CD4-positive, alpha-beta T cell treated with Interleukin-15 for 1 hour (primary cell): ENCODE measurements at places on chromosomes 7 and 10.

DNA sequence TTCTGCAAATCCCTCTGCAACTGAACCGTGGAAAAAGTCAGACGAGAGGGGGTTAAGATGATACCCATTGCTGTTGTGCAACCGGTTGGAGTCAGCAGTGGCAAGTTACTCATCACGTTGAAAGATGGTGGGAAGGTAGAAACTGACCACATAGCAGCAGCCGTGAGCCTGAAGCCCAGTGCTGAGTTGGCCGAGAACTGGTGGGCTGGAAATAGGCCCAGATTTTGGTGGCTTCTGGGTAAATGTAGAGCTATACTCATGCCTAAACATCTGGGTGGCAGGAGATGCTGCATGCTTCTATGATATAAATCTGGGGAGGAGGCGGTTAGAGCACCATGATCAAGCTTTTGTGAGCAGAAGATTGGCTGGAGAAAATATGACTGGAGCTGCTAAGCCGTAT lies 78.6 kb downstream of the ARL5B start:
- DNase-seq: no peak

DNA sequence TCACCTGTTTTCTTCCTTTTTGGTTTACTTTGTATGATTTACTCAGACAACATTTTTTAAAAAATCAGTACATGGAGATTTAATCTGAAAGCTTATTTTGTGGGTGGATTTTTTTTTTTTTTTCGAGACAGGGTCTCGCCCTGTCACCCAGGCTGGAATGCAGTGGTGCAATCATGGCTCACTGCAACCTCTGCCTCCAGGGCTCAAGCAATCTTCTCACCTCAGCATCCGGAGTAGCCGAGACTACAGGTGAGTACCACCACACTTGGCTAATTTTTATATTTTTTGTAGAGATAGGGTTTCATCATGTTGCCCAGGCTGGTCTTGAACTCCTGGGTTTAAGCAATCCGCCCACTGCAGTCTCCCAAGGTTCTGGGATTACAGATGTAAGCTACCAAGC lies 2.5 kb downstream of the GSTO1 start:
- no peak for DNase-seq

DNA sequence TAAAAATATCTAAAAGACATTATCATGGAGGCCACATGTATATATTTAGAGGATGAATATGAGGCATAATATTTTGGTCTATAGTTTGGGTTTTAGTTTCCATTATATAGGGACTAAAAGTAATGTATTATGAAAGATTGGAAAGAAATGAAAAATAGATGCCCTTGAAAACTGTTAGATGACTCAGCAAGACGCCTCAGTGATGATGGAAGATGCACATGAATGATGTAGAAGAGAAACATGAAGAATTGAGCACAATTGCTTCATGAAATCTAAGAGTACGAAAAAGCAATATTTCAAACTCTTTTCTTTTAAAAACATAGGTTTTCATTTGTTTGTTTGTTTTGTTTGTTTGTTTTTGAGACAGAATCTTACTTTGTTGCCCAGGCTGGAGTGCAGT lies 89.8 kb downstream of the ARL4A start:
- no peak for DNase-seq

GRCh38 chr10:5525561-5526341 lies 990 bp downstream of the CALML3 start:
- DNase-seq: no peak

DNA sequence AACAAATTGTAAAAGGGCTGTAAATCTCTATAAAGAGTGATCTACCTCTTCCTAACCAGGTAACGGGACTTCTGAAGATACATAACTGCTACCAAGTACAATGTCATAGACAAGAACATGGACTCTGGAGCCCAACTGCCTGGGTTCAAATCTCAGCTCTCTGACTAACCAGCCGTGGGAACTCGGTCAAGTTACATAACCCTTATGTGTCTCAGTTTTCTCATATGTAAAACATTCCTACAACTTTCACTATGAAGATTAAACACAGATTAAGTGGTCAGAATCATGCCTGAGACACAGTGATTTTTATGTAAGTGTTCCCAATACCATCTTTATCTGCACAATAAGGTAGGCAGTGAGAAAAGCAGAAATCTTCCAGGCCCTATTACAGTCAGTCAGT lies 52.6 kb downstream of the ITGB1 start:
- DNase-seq: no peak

DNA sequence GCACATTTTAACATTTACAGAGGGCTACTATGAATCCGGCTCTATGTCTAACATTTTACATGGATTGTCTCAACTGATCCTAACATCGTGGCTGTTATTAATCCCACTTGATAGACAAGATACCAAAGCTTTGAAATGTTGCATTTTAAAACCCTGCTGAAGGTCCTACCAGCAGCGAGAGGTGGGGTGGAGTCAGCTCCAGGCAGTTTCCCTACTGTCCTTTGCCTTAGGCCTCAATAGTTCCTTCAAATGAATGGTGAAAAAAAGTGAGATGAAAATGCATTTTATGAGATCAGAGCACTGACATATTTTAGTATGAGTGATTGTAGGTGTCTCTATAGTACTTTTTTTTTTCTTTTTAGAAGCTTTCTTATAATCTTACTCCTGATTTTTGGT lies 26.6 kb downstream of the BAIAP2L1 start:
- no peak for DNase-seq

GRCh38 chr10:1061930-1062774 lies 6.0 kb downstream of the WDR37 start:
- DNase-seq: no peak

DNA sequence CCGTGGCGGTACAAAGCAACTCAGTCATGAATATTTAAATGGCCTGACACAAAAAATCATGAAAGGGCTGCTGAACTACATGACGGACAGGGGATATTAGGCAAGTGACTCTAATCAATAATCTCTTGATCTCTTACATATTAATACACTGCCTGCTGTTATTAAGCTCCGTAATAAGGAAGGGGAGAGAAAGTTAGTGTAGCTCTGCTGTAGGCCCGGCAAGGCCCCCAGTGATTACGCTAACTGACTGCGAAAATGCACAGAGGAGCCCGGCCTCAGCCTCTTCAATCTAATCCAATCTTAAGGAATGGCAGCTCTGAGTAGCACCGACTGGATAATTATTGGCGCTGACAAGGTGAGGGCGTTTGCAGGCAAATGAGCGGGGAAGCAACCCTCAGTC lies 583.5 kb upstream of the MKI67 start:
- DNase-seq: no peak

DNA sequence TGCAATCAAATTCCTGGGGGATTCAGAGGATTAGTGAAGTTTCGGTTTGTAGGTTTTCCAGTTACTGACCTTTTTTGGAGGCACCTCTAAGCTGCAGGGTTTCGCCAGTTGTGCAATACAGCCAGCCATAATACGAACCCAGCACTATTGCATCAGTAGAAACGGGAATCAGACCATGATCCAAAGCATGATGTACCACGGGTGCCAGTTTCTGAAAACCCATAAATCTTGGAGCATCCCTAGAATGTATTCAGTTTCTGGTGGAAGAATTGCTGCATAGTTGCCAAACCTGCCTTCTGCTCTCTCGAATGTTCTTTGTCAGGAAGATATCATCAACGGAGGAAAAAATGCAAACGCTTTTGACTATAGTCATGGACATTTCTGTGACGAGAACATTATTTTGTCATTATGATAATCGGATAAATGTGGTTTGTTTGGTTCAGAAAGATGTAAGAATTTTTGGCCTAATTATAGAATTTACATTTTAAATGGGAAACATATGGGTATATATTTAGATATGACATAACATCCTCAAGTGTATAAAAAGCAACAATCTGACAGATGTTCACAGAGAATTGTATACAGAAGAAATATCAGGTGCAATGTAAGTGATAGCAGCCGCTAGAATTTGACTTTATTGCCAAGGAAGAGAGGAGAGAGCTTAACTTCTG lies 186.2 kb upstream of the PRKCQ start:
- DNase-seq: no peak

DNA sequence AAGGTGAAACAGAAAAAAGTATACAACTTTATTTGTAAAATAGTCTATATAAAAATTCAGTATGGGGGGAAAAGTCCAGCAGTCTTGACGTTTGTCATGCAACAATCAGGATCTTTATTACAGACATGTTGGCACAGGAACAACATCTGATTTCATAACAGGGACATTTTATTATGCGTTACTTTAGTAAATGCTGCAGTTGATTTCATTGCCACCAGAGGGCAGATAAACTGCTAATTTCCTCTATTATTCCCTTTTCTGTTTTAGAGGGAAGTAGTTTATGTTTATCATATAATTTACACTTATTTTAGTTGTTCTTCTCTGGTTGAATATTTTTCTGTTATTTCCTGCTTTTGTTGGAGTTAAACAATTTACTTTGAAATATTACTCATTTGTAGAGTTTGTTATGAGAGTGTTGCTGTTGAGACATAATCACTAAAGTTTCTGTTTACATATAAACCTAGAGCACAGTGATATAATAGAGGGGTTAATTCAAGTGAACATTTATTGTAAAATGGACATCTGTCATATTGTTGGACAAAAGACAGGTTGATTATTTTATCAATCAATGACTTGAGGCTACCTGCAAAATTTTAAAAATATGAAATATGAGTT lies 3.3 kb downstream of the PLXDC2 start:
- DNase-seq: no peak

- no peak for DNase-seq
These were observed 370.2 kb downstream of the PHF14 start for GRCh38 chr7:11343818-11344413.

GRCh38 chr10:77244286-77244685 lies 393.3 kb downstream of the KCNMA1 start:
- DNase-seq: no peak

DNA sequence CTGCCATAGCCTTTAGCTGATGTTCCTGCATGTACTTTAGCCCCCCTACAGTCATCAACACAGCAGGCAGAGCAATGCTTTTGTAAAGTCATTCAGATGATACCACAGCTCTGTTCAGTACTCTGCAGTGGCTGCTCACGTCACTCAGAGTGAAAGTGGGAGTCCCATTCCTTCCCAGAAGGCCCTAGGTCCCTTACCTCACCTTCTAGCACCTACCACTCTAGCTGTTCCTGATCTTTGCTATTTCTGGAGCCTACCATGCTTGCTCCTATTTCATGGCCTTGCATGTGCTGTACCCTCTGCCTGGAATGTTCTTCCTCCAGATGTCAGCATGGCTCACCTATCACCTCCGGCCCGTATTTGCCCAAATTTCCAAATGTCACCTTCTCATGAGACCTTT lies 94.4 kb upstream of the PRR15 start:
- DNase-seq: no peak

GRCh38 chr7:89265631-89266030 lies 470.1 kb upstream of the TEX47 start:
- DNase-seq: no peak

DNA sequence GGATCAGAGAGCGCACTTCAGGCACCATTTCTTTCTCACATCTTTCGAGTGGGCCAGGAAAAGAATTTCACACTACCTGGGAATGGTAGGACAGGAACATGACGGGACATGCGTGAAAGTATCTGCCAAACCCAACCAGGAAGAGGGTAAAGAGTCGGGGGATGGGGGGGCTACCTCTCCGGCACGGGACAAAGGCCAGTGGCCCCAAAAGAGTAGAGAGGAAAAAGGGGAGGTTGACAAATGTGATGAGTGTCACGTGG lies 830 bp upstream of the BEND7 start:
- no peak for DNase-seq

DNA sequence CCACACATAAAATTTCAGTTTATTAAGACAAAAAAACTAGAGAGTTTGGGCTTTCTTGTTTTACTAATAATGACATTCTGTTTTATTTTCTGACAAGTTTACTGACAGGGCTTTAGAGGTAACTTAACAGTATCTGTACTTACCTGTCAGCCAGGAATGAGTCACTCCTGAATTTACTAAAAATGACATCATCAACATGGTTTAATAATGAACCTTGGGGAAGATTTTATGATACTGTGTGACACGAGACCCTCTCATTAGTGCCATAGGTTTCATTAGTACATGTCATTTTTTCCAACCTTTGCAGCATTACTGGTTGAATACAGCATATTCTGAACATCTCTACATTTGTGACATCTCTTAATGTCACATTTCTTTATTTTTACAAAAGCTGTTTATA lies 131.1 kb downstream of the KCND2 start:
- no peak for DNase-seq

GRCh38 chr7:99562832-99563231 lies 4.4 kb downstream of the ZNF655 start:
- no peak for DNase-seq

GRCh38 chr10:64014281-64014680 lies 493.1 kb downstream of the REEP3 start:
- DNase-seq: no peak

GRCh38 chr7:13031468-13031867 lies 344.0 kb downstream of the ARL4A start:
- no peak for DNase-seq

- no peak for DNase-seq
These were observed 28.5 kb downstream of the ARHGAP19 start for GRCh38 chr10:97263971-97264370.

DNA sequence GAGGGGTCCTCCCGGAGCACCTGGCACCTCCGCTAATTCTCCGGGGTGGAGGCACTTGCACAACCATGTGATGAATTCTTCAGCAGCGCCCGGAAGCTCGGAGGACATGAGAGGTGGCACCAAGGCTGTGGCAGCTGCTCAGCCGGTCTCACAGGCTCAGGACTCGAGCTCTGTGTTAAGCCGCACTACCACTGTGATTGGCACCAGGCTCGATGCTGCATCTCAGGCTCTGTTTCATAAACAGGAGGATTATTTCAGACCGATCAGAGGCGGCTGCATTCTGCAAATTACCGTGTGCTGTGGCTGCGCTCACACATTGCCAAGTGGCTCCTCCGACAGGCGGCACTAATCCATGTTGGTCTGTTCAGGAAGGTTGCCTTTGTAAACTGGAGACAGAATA lies 495.2 kb downstream of the DNAJB6 start:
- DNase-seq: no peak

- DNase-seq: no peak
These were observed 23.1 kb downstream of the KDM7A start for GRCh38 chr7:140153666-140154161.

DNA sequence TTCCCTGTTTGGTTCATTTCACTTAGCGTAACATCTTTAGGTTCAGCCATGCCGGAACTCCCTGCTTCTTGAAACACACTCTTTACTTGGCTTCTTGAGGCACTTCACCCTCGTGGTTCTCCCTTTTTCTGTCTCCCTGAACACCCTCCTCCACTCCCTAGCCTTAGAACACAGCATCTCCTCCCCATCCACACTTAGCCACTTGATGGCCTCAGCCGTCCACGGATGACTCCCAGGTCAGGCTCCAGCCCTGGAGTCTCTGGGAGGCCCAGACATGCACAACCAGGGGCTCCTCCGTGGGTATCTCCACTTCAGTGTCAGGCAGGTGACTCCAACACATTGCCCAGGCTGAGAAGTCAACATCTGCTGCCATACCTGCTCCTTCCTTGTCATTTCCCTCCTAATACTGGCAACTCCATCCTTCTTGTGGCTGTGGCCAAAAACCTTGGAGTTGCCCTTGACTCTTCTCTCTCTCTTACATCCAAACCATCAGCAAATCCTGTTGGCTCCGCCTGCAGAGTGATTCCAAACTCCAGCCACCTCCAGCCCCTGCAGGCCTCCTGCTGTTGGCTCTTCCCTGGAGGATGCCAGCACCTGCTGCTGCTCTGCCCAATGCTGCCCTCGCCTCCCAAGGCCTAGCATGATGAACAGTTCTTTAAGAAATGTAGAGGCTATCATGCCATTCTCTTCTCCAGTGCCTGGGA lies 8.4 kb upstream of the INMT start:
- DNase-seq: no peak

- no peak for DNase-seq
These were observed 427.1 kb downstream of the GPAM start for GRCh38 chr10:111756217-111757061.
